ENCODE measurements at places on chromosomes 13 and 19. TPM values are rescaled to one million over a fixed set of nuclear protein-coding genes. Genes with fewer than 3 reads are reported as not detected.

NLRP11 gene
- total RNA-seq: under 0.01 TPM

THSD1 gene
- 3.5 TPM for total RNA-seq

ZNF607 gene
- 3.4 TPM for total RNA-seq

ICAM3 gene
- 1.3 TPM for total RNA-seq

PROZ gene
- total RNA-seq: not detected

ERICH6B gene
- total RNA-seq: not detected

HCN2 gene
- 2.4 TPM for total RNA-seq

ERF gene
- 52.0 TPM for total RNA-seq

ANGPTL4 gene
- total RNA-seq: 1.2 TPM

RDH8 gene
- not detected for total RNA-seq

LILRA5 gene
- total RNA-seq: not detected

ZNF66 gene
- 3.1 TPM for total RNA-seq

ZNF776 gene
- 19.5 TPM for total RNA-seq

CEACAM1 gene
- 1.5 TPM for total RNA-seq

UNC13A gene
- total RNA-seq: 0.16 TPM

RGL3 gene
- 1.6 TPM for total RNA-seq

ZNF492 gene
- total RNA-seq: 0.24 TPM

ZNF181 gene
- total RNA-seq: 20.8 TPM

CBY2 gene
- not detected for total RNA-seq
